ENCODE measurements at places on chromosomes 16 and 17.
A peak's percentile ranks its signal among the peaks of the same experiment; 100 is the strongest.

DNA sequence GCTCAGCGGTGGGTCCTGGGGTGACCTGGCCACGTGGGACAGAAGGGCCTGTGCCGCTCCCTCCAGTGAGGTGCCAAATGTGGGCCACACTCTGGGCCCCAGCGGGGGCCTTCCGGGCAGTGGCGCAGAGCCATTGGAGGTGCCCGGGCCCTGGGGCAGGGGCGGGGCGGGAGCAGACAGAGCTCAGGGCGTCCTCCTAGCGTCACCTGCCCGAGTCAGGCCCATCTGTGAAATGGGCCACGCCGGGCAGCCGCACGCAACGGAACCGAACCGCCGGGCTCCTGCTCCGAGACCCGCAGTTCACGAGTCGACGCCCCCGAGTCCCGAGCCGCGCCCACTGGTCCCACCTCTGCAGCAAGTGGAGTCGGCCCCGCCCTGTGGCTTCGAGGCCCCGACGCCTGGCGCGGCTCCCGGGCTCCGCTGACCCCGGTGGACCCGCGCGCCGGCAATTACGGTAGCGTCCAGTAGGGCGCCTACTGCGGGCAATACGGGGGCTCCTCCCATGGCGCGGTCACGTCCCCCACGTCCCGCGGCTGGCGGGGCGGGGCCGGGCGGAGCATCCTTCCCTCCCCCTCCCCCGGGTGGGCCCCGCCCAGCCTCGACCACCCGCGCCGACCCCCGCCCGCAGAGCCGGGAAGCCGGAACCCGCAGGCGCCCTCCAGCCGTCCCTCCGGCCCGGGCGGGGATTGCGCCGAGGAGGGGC is 1.9 kb downstream of the SLC16A3 start:
- DNase-seq, result peak; percentile 76

- no peak for DNase-seq
Observed at GRCh38 chr17:34177642-34178041, 77.4 kb upstream of the CCL2 start.

DNA sequence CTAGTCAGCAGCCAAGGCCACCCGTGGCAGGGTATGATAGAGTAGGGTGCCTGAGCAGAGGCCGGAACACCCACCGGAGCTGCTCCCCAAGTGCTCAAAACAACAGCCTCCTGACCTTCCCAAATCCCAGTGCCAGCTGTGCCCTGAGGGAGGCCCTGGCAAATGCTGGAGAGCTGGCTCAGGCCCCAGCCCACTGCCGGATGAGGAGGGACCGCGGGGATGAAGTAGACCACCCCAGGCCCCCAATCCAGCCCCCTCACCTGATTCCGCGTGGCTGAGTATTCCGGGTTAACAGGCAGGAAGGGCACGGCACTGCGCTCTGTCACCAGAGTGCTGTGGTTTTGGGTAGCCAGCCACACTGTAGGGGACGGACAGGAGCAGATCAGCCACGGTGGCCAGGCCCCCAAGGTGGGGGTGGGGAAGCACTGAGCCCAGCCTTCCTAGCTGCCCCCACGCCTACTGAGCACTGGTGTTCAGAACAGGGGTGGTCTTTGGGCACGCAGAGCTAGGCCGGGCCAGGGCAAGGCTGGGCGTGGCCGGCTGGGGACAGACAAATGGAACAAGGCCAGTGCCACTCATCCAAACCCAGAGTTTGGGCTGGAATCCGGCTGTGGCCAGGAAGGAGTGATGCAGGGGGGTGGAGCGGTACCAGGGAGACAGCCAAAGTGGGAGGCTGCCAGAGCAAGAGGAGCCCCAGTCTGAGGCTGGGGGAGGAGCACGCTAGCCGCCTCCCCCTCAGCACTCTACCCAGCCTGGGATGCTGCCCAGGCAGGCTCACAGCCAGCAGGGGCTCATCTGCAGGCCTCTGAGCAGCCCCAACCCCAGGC is 9.1 kb downstream of the TP53I13 start:
- peak; percentile 40 for DNase-seq

GRCh38 chr16:56609463-56609921 is 1.1 kb downstream of the MT2A start:
- DNase-seq, result peak; percentile 78
